ENCODE measurements at places on chromosomes 16 and 17.

DNA sequence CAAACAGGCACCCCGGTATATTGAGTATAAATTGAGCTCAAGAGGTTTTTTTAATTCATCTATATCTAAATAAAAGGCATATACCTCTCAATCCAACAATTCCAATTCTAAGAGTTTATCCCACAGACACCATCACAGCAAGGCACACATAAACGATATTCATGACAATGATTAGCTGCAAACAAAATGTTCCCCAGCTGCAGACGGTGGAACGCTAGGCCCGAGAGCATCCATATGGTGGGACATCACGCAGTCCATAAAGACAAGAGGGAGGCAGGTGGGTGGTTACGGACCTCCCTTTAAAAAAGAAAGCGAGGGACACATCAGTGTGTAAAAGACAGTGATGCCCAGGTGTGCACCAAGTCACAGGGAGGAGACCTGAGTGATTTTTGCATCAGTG is 28.1 kb downstream of the MEAK7 start:
- DNase-seq, result no peak

- no peak for DNase-seq
Measured at GRCh38 chr16:10224850-10225249, 42.6 kb upstream of the GRIN2A start.

DNA sequence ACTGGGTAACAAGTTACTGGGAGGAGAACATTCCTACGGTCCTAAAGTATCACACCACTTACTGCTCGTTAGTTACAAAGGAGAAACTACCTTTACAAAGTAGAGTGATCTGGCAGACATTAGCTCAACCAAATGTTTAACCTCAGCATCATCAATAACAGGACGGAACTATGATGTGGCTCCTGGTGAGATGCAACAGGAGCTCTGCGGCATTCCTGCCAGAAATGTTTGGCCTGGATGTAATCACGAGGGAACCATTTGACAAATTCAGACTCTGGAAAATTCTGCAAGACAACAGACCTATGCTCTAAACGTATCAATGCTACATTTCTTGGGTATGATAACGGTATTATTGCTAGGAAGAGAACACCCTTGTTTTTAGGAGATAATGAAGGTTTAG is 80.4 kb downstream of the MRM3 start:
- DNase-seq, result no peak

DNA sequence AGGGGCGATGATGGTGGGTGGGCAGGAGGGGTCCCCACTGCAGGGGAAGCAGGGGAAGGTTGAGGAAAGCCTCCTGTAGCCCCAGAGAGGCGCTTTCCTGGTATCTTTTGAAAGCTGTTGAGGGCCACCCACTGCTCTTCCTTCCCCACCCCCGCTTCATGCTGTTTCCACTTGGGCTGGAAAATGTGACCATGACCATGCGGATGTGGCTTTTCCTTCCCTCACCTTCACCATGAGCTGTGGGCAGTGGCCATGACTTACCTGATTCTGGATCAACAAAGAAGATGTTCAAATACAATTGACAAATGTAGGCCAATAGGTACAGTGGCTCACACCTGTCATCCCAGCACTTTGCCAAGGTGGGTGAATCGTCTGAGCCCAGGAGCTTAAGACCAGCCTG is 13.8 kb downstream of the MVP start:
- DNase-seq, result no peak

- no peak for DNase-seq
Measured at GRCh38 chr17:47820033-47820789, 1.4 kb downstream of the OSBPL7 start.

DNA sequence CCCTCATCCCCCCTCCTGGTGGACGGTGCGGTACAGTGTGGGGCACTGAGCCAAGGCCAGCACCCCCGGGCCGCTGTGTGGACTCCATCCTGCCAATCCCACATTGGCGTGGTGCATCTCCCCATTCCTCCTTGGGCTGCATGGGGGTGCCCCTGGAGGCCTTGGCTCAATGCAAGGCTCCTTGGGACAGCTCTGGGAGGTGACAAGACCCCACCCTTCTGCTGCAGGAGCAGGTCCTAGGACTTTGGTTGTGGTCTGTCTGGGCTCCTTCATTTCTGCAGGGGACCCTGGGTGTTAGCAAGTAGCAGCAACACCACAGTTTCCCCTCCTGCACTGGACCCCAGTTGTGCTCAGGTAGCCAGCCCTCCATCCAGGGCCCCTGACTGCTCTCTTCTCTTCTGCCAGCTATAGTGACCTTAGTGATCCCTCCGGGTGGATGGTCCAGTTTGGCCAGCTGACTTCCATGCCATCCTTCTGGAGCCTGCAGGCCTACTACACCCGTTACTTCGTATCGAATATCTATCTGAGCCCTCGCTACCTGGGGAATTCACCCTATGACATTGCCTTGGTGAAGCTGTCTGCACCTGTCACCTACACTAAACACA is 1.3 kb downstream of the PRSS21 start:
- DNase-seq, result no peak

- no peak for DNase-seq
Measured at GRCh38 chr16:79991969-79992368, 391.4 kb upstream of the MAF start.

DNA sequence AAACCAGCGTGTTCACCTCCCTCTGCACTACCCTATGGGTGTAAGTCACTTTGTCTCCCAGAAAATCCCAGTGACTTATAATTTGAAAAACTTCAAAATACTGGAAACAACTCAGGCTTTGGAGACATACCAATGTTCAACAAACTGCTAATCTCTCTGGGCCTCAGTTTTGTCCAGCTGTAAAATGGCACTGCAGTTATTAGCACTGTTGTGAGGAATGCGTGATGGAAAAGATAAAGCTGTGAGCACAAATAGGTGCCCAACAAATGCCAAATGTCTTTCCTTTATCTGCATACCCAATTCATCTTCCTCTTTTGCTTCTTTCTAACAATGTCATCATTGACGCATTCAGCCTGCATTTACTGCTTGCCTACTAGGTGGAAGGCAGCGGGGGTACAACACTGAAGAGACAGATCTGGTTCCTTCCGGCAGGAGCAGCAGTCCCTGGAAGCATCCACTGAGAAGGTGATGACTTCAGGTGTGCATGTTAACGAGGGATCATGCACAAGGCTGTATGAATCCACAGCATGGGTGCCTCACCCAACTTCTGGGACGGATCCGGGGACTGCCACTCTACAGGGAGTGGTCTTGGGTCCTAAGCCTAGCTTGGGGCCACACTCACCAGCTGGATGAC is 63.4 kb downstream of the CYTH1 start:
- DNase-seq, result no peak

GRCh38 chr16:87583453-87584131 is 18.7 kb upstream of the JPH3 start:
- DNase-seq, result no peak

GRCh38 chr17:60538726-60539125 is 12.7 kb upstream of the APPBP2 start:
- no peak for DNase-seq

GRCh38 chr16:12569061-12569460 is 234.6 kb downstream of the CPPED1 start:
- DNase-seq, result no peak

GRCh38 chr16:66361604-66362135 is 4.8 kb upstream of the CDH5 start:
- DNase-seq, result no peak

DNA sequence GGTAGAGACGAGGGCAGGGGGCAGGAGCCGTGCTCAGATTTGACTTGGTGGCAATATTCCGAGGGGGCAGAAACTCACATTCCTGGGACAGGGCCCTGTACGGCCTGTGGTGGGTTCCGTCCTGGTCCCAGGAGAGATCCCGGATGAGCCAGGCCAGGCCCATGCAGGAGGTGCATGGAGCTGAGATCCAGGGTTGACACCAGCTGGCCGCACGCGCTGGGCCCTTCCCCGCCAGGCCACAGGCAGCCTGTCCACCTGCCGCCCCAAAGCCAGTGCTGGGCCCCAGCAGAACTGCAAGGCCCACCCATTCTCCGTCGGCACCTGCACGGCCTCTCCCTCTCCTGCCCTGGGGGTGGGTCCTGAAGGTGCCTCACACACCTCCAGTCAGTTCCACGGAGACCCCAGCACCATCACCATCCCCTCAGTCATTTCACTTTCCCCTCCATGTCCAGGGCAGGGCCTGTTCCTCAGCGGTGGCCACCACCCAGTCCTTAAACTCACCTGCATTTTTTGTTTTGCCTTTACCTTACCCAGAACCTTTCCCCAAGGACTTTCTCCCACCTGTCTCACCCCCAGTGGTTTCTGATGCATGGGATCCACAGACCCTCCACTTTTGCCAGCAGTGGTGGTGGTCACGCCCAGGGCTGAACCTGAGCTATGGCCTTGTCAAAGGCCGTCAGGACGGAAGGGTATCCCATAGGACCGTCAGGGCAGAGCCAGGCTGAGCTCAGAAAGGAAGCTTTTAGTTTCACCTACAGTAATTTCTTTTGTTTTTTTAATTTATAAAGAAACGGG is 25.1 kb upstream of the CDH15 start:
- no peak for DNase-seq

GRCh38 chr16:83989300-83989699 is 21.3 kb downstream of the NECAB2 start:
- DNase-seq, result no peak

GRCh38 chr17:52030052-52030451 is 128.5 kb downstream of the CA10 start:
- no peak for DNase-seq

GRCh38 chr16:23279721-23280153 is 22.4 kb upstream of the SCNN1B start:
- DNase-seq, result peak; percentile 63

DNA sequence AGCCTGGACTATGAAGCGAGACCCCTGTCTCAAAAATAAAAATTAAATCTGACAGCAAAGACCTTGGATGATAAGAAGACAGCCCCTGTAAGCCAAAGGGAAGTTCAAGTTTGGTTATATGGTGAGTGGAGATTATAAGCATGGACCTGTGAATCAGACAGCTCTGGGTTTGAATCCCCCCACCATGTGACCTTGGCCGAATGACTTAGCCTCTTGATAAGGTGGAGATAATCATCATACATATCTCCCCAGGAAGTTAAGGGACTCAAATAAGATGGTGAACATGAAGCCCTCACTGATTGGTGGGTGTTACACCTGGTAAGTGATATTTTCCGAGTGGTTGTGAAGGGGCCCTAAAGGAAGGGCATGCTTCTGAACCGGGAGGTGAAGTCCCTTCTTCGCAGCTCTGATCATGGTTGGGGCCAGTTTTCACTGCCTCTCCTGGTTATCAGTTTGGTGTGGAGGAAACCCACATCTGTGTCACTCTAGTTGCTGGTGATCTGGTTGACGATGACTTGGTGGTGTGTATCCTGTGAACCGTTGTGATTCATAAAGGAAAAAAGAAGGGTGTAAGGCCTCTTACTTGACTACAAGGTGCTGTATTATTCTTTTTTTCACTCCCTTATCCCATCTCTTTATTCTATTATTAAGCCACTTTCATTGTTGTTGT is 61.7 kb upstream of the CLEC18A start:
- no peak for DNase-seq

- DNase-seq, result no peak
Measured at GRCh38 chr17:17722081-17722905, 41.0 kb downstream of the RAI1 start.

GRCh38 chr16:78045865-78046581 is 23.7 kb downstream of the CLEC3A start:
- no peak for DNase-seq

DNA sequence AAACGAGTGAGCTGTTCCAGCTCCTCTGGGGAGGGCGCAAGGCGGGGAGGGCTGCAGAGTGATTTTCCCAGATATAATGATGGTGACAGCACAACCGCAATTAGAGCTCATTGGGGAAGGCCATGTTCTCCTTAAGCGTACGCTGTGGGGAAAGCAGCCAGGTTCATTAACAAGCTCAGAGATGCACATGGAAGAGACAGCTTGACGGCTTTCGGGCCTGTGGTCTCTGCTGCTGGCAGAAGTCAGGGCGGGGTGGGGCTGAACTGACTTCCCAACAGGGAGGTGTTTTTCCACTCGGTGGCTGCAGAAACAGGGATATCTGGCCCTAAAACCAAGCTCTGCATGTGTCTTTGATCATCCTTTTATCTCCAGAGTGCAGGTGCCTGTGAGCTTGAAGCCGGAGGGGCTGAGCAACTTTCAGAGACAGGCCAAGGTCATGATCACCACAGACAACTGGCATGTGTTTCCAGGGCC is 24.0 kb upstream of the CACNG1 start:
- DNase-seq, result peak; percentile 12

GRCh38 chr17:79045842-79046196 is 21.9 kb downstream of the C1QTNF1 start:
- no peak for DNase-seq

GRCh38 chr16:60206516-60206915 is 1472.4 kb upstream of the GOT2 start:
- DNase-seq, result no peak

DNA sequence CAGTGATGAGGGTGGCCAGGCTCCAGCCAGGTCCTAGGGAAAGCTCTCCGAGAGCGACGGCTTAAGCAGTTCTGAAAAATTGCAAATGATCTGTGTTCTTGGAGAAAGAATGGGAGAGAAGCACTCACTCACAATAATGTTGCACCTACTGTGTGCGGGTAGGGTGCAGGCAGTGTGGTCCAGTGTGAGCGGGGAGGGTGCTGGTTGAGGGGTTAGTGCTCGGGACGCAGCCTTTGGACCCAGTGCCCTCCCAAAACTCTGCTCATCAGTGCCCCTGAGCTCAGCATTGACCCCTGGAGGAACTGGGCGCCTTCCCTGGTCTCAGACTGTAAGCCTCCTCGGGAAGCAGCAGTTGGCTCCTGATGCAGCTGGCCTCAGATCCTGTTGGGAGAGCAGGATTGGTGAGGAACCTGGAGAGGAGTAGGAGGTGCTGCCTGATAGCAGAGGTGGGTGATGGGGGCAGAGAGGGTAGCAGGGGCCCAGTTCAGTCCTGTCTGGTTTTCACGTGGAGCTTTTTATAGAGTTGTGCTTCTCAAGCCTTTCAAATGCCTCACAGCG is 23.6 kb upstream of the ZNF750 start:
- DNase-seq, result no peak

- DNase-seq, result no peak
Measured at GRCh38 chr16:78323315-78323714, 223.9 kb downstream of the WWOX start.

DNA sequence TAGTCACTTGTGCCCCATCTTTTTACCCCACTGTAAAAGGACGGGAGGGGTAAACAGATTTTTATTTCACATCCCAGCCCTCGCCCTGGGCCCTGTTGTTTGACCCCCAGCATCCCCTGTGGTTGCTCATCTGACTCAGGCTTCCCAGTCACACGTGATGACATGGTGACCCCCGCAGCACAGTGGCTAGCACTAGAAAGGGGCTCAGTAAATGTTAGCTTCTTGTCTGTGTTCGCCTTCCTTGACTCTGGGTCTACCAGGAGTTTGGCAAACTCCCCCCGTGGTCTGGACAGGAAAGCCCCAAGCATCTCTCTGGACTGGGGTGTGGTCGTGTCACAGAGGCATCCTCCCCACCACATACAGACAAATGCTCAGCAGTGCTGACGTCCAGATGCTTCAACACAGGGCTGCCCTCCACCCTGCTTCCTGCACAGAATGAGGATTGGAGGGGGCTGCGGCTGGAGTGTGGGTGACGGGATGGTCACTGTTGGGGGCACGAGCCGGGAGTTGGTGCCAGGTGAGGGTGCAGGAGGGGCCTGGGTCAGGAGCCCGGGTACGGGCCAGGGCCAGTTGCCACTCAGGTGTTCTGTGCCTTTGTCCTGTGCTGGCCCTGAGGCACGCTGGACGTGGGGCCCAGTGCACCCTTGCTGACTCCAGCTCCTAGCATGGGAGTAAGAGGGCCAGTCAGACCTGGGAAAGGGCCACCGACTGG is 69.1 kb downstream of the METRNL start:
- no peak for DNase-seq

GRCh38 chr17:34637041-34637547 is 57.7 kb downstream of the TMEM132E start:
- DNase-seq, result no peak

GRCh38 chr16:30896261-30896888 is at the start of gene CTF1:
CTF1 (plus strand) TSS chr16:30896614; CDS start chr16:30896644, 30 bp downstream.
- DNase-seq, result no peak
